ENCODE measurements at places on chromosomes 12 and 14.
A peak's percentile ranks its signal among the peaks of the same experiment; 100 is the strongest.

DNA sequence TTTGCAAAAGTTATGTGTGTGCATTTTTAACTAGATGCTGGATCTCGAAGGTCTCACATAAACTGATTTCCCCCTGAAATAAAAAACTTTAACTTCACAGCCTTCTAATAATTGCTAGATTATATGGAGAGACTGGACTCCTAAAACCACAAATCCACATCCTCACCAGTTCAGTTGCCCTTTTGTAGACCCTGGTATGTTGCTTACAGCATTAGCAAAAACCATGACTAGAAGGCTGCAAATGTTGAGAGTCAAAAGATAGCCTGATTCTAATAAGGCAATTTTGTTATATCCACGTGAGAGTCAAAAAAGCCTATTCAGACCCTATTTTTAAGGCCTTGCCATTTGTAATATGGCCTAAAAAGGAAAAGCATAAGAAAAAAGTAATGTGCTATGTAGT lies 37.4 kb downstream of the RASSF8 start:
- DNase-seq: no peak

DNA sequence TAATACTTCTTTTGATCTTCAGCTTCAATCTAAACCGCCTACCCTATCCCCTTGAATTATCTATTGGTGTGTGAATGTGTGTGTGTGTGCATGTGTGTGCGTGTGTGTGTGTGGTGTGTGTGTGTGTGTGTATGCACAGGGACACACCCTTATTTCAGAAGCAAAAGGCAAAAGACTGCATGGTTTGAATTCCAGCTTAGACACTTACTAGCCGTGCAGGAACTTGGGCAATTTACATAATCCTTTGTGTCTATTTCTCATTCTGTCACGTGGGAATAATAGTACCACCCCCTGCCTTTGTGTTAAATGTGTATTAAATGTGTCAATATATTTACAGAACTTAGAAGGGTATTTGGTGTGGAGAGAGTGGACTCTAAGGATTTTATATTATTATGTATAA lies 251.7 kb downstream of the TMEM132C start:
- DNase-seq: no peak

DNA sequence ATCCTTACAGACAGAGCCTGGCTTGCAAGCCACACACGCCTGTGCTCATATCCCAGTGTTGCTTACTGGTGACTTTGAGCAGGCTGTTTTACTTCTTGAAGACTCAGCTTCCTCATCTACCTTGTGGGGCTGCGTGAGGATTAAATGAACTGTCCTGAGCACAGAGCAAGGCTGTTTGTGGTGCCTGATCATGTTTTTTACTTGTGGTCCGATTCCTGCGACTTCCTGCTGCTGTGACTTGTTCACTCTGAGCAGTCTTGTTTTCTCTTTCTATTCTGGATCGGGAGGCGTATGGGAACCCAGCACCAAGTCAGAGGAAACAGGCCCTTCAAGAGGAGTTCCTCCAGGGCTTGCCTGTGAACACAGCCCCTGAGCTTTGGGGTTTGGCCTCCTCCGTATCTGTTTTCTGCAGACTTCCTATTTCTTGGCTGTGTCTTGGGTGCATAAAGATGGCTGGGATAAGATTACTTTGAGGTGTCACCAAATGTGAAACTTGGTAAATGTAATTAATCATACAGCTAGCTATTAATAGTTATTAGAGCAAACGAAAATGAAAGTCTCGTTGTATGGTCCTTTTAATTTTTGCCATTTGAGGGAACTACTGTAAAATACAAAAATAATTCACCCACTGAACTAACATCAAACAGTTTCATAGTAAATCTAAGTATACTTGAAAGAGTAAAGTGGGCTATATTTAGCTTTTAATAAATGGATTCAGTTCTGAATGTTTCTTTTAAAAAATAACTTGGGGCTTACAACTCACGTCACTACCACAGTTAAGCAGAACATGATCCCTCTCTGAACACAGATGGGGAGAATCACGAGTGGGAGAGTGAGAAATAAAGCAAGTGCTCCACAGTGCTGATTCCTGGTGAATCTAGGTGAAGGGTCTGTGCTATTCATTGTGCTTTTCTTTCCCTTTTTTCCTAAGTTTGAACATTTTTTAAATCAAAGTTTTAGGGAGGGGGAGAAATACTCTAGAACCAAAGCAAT lies 251.5 kb downstream of the FOXN3 start:
- DNase-seq: no peak

- DNase-seq: no peak
Measured at GRCh38 chr14:65073605-65074201, 28.6 kb downstream of the MAX start.

DNA sequence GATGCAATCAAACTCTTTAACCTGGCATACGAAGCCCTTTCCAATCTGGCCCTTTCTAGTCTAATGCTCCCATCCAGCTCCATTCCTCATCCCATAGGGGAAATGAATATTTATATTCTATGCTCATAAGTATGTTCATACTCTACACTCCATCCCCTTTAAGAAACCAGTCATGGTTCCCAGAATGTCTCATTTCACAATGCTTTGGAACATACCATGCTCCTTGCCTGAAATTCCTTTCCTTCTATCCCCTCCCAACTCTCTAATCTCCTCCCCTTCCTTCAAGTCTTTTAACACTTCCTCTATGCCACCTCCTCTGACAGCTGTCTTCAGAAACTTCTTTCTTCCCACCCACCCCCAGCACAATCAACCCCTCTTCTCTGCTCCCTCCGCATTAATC lies 207.0 kb upstream of the CAND1 start:
- no peak for DNase-seq

DNA sequence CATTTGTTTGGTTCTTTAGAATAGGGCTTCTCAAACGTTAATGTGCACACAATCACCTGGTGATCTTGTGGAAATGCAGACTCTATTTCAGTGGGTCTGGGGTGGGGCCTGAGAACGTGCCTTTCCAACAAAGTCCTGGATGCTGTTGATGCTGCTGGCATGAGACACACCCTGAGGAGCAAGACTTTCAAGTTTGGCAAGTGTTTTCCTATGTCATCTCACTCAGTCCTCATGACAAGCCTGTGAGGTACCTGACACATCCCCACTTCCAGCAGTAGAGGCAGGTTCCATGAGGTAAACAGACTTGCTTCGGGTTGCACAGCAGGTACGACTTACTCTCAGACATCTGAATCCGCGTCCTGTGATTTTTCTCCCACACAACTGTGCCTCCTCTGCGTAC lies 147.1 kb downstream of the MYRFL start:
- no peak for DNase-seq

GRCh38 chr12:45725631-45726602 lies 3.6 kb upstream of the ARID2 start:
- DNase-seq: peak; percentile 40

GRCh38 chr12:56529656-56530055 lies 8.0 kb downstream of the RBMS2 start:
- DNase-seq: no peak

- peak; percentile 81 for DNase-seq
Measured at GRCh38 chr12:123237646-123238329, 4.6 kb downstream of the MTRFR start.

DNA sequence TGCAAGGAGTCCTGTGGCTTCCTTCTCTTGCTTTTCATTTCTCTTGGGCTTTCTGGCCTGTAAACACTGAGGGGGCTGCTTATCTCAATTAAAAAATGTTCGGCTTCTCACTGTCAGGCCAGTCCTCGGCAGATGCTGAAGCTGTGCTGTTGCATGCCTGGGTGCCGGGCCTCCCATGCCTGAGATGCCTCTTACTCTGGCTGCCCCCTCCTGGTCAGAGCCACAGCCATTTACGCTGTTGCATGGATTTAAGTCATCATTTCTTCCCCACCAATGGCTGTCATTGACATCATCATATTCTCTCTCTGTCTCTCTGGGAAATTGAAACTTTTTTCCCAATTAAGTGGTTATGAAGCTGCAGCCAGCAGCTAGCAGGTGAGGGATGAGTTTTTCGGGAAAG lies 53.7 kb downstream of the FOXN4 start:
- no peak for DNase-seq

GRCh38 chr12:99959549-99960170 lies 25.1 kb downstream of the ANKS1B start:
- no peak for DNase-seq

- no peak for DNase-seq
Measured at GRCh38 chr12:79296871-79297270, 393.9 kb downstream of the PAWR start.

DNA sequence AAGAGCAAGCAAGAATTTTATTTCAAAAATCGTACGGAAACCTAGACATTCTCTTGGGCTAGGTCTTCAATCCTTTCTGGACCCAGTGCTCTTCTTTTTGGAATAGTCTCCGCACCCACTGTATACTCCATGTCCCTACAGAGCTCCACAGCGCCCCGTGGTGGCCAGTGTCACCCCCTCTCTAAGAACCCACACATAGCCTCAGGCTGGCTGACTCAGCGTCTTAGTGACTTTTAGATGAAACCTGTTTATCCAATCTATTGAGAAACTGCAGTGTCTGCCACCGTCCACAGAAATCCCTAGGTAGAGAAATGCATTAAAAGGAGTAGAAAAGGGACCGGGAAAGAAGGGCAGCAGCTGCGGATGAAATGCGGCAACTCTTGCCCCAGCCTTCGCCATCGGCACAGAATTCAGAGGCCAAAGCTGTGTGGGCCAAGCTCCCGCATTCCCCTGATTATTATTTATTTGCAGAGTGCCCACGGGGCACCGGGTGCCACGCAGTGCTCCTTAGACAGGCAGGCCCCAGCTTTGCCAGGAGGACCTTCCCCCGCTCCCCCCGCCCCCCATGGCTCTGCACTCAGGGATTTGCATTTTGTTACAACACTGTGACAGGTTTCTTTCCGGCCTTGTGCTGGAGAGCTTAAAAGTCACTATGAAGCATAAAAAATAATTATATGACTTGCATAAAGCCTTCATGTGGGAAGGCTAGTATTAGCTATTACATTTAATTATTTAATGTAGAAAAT lies 170.1 kb upstream of the FKBP4 start:
- no peak for DNase-seq

GRCh38 chr14:56237398-56237797 lies 119.2 kb downstream of the PELI2 start:
- DNase-seq: no peak

GRCh38 chr14:68279777-68280233 lies 460.2 kb downstream of the RAD51B start:
- DNase-seq: no peak

GRCh38 chr12:117441751-117442150 lies 80.3 kb upstream of the NOS1 start:
- DNase-seq: no peak

GRCh38 chr12:19657118-19657731 lies 217.9 kb downstream of the AEBP2 start:
- no peak for DNase-seq

DNA sequence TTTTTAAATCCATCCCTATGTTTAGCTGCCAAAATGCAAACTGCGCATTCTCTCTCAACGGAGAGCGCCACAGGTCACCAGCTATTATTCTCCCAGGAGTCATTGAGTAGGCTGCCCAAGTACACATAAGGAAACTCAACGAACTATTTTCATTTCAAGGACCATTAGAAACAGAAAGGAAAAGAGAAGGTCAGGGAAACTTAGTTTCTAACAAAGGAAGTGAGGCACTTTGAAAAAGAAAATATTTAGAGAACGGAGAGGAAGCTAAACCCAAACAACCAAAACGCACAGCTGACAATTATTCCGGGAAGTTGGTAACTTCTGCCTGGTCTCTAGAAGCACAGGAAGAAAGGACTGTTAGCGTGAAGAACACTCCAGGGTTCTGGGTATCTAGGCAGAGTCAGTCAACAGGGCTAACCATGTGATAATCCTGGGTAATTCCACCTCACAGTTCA lies 23.5 kb downstream of the GPHB5 start:
- DNase-seq: no peak

DNA sequence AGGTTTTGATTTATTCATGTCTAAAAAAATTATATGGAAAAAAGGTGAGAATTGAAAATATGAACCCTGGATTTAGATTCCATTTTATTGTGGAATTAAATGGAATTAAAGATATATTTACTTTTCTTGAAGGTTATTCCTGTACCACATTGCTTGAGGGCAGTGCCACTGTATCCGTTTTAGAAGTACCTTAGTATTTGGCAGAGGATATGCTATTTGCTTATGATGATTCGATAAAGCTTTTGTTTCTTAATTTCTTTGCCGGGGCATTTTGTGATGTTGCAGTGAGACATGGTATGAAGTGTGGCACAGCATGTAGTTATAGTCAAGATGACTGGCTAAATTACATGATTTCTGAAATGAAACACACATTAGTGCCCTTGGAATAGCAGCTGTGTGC lies 7.6 kb downstream of the TMTC2 start:
- DNase-seq: no peak

DNA sequence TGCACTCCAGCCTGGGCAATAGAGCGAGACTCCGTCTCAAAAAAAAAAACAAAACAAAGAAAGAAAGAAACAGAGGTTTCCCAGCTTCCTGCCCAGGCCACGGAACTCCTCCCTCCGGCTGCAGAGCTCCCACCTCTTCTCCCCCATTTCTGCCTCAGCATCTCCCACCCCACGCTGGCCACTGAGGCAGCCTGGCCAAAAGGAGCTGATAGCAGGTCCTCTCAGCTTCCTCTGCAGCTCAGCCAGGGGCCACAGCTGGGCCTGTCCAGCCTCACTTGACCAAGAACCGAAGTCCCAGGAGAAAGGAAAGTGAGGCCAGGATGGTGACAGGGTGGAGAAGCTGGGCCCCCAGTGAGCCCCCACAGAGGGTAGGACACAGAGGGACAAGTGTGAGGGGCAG lies 33.4 kb upstream of the CD9 start:
- DNase-seq: no peak

All from CD4-positive, alpha-beta T cell treated with Interleukin-17A for 4 hours (primary cell).